Activated CD8-positive, alpha-beta T cell treated with anti-CD3 and anti-CD28 coated beads for 36 hours (primary cell): ENCODE measurements at places on chromosomes 6 and 20. TPM values are rescaled to one million over a fixed set of nuclear protein-coding genes. Genes with fewer than 3 reads are reported as not detected.

GRCh38 chr6:46347669-46348068, 143.6 kb downstream of the RCAN2 start:
- DNase-seq: no peak

DNA sequence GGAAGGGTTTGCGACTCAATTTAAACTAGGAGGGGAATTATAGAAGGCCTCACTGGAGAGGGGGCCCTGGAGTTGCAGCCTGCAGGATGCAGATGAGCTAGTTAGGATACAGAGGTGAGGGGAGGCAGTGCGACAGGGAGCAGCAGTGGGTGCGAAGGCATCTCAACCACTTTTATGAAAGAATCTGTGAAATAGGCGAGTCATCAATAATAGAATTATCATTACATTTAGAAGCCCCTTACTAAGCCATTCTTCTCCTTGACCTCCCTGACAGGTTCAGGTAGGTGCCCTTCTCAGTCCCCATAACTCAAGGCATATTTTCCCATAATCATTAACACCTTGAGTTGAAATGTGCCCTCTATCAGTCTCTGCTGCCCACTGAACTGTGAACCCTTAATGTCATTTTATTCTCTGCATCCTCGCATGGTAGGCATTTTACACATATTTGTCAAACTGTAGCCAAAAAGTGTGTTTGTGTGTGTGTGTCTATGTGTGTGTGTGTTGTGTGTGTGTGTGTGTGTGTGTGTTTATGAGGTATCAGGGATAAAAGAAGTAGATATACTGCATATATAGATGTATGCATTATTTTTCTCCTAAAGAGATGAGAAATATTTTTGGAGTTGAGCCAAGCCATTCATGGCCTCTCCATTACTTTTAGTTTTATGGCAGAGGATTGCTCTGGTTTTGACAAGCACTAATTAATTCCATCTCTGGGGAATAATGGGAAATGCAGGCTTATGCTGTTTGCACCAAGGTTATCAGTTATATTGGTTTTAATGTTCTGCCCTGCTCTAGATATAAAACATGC, 898.8 kb downstream of the KIF16B start:
- no peak for DNase-seq

- no peak for DNase-seq
These were observed 312.4 kb downstream of the GRIK2 start for GRCh38 chr6:101705866-101706265.

GRCh38 chr6:16832721-16833120, 71.5 kb upstream of the ATXN1 start:
- no peak for DNase-seq

DNA sequence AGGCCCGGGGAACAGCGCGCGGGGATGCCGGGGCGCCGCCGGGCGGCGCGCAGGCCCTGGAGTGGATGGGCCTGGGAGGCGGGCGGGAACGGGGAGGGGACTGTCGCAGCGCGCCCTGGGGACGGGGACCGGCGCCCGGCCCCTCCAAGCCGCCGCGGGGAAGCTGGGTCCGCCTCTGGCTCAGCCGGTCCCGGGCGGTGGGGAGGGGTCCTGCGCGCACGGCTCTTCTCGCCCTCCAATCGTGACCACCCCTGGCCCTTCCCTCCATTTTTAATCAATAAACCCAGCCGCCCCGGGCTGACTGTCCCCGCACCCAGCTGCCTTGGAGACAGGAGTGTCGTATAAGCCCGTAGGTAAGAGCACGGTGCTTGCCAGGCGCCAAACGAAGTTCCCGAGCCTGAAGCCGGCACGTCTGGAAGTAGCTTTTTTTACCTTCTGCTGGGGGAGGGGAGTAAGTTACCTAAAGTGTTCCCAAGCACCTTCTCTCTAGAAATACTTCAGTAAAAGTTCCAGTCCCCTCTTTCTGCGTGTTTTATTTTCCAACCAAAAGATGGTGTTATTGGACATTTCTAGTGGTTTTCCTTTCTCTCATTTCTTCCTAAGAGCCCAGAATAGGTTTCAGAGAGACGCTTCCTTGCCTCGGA, 780 bp upstream of the TAF4 start:
- peak; percentile 57 for DNase-seq

GRCh38 chr6:113644861-113645575, 212.1 kb upstream of the MARCKS start:
- no peak for DNase-seq

The TSPO2 gene
- total RNA-seq: not detected

The PHACTR1 gene
- 0.11 TPM for total RNA-seq

The ANGPT4 gene
- not detected for total RNA-seq

The LRFN2 gene
- total RNA-seq: not detected
